Activated T-helper 1 cell treated with Interleukin-2 at 50 U/mL for 16 hours (primary cell): ENCODE measurements at places on chromosomes 7 and 10.

GRCh38 chr7:152899548-152900109, 140.1 kb downstream of the ACTR3B start:
- no peak for DNase-seq

DNA sequence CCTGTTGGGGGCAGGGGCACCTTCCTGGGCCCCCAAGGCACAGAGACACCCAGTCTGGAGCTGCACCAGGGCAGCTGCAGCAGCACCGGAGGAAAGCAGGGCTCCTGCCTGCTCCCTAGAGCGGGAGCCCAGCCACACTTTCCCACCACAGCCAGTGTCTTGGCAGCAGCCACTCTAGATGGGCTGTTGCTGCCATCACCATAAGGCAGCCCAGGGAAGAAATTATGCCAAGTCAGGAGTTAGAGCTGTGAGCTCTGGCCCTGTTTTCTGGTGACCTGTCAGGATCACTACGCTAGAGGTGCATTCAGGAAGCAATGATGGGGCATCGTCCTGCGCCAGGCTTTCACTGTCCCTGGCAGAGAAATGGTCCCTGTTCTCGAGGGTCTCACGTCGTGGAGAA, 38.0 kb upstream of the ZNRF2 start:
- DNase-seq: no peak

DNA sequence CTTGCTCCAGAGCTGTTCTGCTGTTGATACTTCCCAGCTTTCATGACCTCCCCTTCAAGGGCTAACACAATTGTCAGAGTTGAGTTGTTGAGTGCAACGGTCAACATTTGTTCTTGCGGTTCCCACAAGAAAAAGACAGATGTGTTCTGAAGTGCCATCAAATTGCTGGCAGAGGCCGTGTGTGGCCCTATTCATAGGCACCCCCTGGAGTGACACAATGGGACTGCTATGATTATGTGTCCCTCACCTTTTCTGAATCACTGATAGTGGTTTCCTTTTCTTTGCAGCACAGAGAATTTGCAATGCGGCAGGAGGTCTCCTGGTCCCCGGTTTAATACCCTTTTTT, 5.8 kb upstream of the IGFBP1 start:
- no peak for DNase-seq

GRCh38 chr10:122494833-122495232, 33.5 kb downstream of the HTRA1 start:
- no peak for DNase-seq

DNA sequence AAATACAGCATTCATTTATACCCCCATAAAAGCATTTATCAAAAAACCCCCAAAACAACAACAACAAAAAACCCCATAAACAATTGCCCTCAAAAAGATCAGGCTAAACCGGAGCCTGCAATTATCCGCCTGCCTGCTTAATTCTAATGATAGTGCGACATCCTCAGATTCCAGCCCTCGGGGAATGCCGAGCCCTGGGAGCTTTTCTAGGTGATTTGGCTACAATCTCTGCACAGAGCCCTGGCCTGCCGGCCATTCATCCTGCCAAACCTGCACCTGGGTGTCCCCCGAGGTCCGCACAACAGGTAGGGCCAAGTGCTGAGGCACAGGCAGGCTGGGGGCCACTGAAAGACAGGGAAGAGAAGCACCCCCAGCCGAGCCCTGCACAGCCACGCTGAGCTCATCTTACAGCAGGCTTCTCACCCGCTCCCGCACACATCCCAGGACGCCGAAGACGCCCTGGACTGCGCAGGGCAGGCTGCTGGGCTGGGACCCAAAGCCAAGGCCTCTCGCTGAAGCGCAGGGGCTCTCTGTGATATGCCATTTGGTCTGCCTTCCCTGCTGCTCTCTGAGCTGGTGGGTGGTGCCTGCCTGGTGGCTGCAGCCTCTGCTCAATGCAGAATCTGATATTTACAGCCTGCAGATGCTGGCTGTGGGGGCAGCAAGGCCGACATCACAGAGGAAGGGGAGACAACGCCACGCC, 57.5 kb downstream of the CAMK2B start:
- no peak for DNase-seq

DNA sequence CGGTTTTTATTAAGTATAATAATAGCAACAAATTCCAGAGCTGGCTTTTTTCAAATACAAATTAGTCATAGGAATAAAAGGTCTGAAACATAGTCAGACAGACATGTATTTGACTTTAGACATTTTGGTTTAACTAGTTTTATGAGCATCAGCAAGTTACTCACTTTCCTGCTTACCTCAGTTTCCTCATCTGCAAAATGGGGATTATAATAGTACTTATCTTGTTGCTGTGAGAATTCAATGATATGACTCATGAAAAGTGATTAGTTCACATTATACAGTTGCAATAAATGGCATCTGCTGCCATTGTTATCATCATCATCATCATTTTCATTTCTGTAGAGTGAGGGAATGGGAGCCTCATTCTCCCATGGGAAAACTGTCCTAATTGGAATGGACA, 33.5 kb downstream of the ACTA2 start:
- no peak for DNase-seq

DNA sequence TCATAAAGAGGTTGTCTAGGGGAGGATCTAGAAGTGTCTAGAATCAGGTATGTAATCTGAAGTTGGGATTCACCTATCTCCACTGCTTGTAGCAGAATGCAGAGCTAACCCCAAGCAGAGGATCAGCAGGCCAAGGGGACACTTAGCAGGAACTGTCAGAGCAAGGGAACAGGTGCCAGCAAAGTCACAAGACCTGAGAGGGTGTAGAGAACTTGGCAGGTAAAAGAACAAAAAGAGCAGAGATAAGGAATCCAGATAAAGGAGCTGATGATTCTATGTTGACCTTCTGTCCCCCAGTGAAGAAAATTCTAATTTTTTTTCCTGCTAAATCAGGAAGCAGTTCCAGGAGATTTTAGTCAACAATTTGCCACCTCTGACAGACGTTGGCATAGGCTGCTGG, 91.4 kb upstream of the CCDC71L start:
- DNase-seq: no peak

GRCh38 chr10:121694966-121695643, 96.9 kb upstream of the FGFR2 start:
- no peak for DNase-seq

GRCh38 chr10:5484205-5484604, 15.2 kb downstream of the CALML5 start:
- DNase-seq: no peak

DNA sequence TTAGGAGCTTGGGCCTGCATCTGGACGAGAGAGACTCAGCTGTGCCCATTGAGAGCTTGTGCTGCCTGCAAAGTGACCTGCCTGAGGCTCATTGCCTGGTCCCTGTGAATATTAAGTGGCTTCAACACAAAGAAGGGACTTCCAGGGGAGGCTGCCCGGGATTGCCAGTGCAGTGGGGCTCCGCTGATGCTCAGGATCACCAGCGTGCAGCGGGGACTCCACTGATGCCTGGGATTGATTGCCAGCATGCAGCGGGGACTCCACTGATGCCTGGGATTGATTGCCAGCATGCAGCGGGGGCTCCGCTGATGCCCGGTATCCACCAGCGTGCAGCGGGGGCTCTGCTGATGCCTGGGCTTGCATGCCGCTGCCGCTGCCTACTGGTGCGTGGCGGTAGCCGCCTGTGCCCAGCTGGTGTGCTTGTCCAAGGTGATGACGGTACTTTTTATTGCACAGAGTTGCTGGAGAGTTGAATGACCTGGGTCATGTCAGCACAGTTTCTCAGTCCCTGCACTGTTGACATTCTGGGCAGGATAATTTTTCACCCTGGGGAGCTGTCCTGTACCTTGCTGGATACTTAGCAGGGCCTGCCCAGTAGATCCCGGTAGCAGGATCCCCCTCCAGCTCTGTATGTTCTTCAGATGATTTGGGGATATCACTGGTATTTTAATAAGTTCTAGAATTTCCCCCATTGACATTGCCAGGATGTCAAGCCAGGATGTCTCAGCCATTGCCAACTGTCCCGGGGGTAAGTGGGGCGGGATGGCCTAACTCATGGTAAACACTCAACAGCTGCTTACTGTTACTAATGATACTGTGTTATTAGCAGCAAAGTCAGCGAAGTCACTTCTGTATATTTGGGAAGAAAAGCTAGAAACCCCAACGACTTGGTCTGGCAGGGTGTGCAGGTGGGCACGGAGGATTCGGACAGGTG, 13.0 kb downstream of the DOCK1 start:
- no peak for DNase-seq

GRCh38 chr7:94366832-94367231, 27.9 kb upstream of the COL1A2 start:
- DNase-seq: no peak

DNA sequence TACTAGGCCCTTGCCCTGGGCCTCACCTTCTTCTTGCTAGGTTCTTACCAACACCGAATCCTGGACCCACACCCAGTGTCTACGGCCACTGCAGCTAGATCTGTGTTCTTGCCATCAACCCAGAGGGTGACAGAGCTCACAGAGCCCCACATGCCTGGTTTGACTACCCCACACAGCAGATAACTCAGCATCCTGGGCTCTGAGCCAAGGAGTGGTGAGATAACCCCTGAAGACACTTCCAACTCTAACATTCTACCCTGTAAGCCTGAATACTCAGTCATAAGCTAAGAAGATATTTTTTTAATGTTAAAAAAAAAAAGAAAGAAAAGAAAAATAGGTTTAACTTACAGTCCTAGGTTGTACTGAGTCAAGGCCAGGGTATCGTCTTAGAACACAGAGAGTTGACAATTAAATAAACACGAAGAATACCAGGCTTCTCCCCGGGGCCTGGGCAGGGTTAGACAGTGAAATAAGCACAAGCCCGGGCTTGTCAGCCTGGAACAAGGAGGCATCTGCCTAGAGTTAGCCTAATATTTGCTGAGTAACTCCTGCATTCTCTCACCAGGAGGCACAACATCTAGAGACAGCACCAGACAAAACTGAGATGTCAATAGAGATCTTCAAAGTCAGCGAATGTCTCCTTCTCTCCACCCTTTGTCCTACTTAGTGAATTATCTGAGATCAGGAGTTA, 556.5 kb upstream of the LRRN3 start:
- no peak for DNase-seq

DNA sequence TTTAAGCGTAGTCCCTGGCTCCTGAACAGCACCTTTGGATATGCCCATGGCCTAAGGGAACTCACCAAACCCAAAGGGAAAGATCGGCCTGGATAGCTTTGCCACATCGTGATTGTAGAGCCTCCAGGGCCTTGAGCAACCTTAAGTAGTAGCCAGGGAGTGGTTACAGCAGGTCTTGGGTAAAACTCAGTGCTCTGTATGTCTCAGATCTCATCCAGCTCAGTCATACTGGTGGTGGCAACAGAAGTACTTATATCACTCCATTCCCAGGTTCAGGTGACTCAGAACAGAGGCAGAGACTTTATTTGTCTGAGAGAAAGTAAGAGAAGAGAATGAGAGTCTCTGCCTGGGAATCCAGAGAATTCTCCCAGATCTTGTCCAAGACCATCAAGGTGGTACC, 39.1 kb upstream of the AASS start:
- no peak for DNase-seq

DNA sequence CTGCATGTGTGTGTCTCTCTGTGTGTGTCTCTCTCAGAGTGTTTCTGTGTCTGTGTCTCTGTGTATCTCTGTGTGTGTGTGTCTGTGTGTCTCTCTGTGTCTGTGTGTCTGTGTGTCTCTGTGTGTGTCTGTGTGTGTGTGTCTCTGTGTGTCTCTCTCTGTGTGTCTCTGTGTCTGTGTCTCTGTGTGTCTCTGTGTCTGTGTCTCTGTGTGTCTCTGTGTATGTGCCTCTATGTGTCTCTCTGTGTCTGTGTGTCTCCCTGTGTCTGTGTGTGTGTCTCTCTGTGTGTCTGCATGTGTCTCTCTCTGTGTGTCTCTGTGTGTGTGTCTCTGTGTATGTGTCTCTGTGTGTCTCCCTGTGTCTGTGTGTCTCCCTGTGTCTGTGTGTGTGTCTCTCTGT, 44.8 kb upstream of the C10orf71 start:
- no peak for DNase-seq

DNA sequence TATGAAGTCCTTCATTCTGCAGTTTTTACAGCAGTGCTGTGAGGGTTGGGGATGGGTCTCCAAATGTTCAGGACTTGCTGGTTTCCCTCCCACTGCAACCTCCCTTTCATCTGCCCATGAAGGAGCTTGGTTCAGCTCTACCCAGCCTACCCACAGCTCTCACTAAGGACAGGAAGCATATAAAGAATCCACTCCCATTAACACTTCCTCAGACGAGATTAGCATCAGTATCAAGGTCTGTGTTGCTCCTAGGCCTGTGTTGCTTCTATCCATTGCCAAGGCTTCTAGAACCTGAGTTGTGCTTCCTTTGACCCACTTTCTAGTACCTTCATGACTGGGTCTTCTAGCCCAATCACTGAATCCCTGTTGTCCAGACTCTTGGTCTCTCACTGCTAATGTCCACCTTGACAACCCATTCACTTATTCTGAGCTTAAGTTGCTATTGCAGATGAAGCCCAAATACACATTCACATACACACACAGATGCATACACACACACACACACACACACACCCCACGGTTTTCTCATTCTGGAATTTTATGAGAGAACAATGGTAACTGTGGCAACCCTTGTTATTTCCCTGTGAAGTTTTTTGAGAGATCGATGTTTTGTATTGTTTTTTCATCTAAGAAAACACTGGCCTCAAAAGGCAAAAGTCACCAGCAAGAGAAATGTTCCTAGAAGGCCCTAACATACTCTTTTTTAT, 248.1 kb downstream of the MTERF1 start:
- DNase-seq: no peak

GRCh38 chr7:85185424-85186082, 1.3 kb downstream of the SEMA3D start:
- DNase-seq: no peak

- no peak for DNase-seq
Measured at GRCh38 chr10:19929506-19930140, 113.4 kb downstream of the PLXDC2 start.

DNA sequence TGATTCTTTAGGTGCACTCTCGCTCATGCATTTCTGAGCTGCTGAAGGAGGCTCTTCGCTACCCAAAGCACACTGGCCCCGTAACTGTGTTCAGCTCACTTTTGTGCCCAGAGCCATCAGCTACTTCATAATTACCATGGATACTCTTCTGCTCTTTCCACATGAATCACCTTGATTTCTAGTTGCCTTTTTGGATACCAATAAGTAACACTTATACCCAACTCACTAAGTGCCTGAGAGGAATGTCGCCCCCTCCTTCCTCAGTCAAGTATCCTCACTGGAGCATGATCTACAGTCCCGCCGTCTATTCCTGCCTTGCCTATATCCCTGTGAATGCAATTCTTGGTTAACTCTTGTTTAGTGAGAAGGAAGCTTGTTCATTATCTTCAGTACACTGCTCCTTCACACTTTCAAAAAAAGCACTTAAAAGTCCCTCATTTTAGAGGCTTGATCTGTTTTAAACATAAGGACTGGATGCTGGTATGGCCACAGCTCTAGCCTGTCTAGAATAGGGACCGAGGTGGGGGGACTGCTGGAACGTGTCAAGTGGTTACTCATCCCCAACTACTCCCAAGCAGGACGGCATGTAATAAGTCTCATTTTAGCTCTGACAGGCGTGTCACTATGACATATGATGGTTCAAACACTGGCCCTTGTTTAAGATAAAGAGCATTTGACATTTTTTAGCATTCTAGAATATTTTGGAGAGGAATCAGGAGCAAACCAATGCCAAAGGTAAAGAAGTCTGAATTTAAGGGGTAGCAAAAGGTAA, 23.7 kb downstream of the SVIL start:
- DNase-seq: no peak
